Activated naive CD8-positive, alpha-beta T cell treated with anti-CD3 and anti-CD28 coated beads, Interleukin-2, amount 50 U/mL, for 16 hours (primary cell): ENCODE measurements at places on chromosomes 13 and 19.

- DNase-seq = no peak
Observed at GRCh38 chr19:51020988-51021651, 1.6 kb upstream of the KLK10 start.

DNA sequence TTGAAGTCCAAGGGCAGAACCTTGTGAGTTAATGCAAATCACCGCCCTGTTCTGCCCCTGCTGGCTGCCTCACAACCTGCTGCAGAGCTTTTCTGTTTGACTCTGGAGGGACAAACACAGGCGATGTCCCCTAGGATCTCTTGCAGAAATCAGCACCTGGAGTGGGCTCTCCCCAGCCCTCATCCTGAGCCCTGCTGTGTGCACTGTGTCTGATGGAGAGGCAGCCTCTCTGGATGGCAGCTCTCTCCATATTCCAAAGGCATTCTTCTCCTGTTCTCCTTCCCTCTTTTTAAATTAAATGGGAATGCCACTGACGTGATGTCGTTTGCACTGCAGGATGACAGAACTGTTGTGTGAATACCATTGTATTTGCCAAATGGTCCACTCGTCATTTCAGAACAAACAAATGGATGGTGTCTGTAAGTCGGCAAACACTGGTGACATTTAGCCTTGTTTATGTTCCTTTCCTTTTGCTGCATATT, 184.1 kb downstream of the ZNF536 start:
- DNase-seq = no peak

DNA sequence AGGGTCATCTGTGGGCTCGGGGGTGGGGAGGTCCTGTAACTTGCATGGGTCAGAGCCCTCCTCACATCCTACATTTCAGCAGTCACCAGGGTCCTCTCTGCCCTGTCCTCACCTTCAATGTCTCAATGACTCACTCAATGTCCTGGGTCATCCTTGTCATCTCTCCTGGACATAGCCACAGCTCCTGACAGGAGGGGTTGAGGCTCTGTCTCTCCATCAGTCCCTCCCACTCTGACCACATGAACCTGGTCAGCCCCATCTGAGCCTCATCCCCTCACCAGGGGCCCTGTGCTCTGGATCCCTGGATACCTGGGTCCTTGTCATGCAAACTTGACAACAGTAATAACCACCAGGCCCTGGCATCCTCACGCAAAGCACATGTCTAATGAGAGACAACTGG, 13.4 kb downstream of the CEACAM21 start:
- DNase-seq = no peak

GRCh38 chr19:40231057-40231456, 4.6 kb upstream of the CCNP start:
- no peak for DNase-seq

- DNase-seq = no peak
Observed at GRCh38 chr13:76292726-76293125, 593.5 kb downstream of the KCTD12 start.

GRCh38 chr13:73991884-73992283, 142.3 kb downstream of the KLF12 start:
- no peak for DNase-seq

DNA sequence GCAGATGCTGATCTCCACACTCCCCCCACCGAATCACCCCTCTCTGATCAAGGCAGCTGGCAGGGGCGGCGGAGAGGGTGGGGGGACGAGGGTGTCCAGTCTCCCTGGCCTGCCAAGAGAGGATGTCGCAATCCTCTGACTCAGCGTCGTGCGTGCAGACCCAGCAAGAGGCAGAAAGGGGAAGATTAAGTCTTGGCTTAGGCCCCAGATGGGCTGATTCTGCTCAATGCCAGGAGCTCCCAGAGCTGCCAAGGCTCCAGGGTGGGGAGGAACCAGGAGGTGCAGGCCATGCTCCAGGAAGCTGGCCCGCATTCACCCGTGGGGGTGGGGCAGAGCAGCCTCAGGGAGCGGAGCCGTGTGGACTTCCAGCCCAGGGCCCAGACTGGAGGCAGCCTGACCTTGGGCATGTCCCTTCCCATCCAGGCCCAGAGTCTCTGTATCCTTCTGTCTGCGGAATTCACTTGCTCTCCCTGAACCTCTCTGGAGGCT, 6.6 kb upstream of the BCL3 start:
- DNase-seq = no peak

DNA sequence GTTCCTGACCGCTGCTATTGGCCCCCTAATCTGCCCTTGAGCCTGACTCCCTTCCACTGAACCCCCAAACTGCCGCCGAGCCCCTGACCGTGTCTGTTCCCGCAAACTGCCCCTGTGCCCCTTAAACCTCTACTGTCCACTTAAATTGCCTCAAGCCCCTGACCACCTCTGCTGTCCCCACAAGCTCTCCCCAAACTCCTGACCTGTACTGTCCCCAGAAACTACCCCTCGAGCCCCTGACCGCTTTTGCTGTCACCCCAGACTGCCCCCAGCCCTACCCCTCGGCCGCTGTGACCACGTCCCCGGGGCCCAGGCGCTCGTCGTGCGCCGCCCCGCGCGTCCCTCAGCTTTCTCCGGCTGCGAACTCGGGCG, 382 bp downstream of the ZNF77 start:
- DNase-seq = no peak

- no peak for DNase-seq
Observed at GRCh38 chr13:31380715-31381114, 180.9 kb downstream of the B3GLCT start.

DNA sequence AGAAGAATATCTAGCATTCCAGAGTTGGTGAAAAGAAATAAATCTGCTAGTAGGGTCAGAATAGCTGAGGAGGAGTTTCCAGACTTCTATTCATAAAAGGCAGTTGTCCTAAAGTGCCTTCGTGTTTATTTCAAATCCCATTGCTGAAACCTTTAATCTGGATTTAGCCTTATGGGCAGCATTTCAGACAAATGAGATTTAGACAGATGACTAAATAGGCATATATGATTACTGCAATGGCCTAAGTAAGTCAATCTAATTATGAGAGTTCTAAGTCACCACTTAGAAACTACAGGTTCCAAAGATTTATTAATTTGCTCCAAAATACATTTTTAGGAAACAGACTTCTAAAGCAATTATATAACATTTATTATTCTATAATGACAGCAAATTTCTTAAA, 368.7 kb downstream of the LIG4 start:
- no peak for DNase-seq

DNA sequence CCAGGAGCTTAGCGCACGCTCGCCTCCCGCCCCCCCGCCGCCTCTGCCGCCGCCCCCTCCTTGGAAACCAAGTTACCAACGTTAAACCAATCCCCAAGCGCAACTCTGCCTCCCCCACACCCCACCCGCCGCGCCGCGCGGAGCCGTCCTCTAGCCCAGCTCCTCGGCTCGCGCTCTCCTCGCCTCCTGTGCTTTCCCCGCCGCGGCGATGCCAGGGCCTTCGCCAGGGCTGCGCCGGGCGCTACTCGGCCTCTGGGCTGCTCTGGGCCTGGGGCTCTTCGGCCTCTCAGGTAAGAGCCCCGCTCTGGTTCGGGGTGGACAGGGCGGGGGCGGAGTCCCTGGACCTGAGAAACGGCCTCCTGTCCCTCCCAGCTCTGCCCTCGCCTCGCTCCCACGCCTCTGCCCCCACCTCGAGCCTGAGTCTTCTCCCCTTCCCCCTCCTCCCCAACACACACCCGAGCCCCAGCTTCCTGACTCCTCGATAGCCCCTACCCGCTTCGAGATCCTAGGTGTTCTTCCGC, at the start of gene ICAM5:
ICAM5 (plus strand) TSS at position 117 of the 521 bp plus-strand sequence; CDS start at position 209, 92 bp downstream.
- DNase-seq = no peak

GRCh38 chr19:19406878-19407632, 1.6 kb downstream of the GATAD2A start:
- DNase-seq = no peak

GRCh38 chr13:29888306-29888705, 37.9 kb upstream of the UBL3 start:
- no peak for DNase-seq

DNA sequence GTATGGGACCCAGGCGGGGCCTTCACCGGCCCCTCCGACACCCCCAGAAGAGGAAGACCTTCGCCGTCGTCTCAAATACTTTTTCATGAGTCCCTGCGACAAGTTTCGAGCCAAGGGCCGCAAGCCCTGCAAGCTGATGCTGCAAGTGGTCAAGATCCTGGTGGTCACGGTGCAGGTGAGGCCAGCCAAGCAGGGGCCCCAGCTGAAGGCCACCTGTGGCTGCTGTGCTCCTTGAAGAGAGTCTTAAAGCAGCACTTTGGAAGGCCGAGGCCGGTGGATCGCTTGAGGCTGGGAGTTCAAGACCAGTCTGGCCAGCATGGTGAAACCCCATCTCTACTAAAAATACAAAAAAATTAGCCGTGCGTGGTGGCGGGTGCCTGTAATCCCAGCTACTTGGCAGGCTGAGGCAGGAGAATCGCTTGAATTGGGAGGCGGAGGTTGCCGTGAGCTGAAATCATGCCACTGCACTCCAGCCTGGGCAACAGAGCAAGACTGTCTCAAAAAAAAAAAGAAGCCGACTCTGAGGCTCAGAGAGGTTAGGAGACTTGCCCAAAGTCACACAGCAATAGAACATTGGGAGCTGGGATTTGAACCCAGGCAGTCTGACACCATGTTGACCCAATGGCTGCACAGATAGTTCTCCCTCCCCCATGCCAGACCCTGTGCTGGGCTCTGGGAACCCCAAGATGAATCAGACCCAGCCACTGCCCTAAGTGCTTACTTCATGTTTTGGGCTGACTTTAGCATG, 2.7 kb downstream of the MCOLN1 start:
- no peak for DNase-seq

DNA sequence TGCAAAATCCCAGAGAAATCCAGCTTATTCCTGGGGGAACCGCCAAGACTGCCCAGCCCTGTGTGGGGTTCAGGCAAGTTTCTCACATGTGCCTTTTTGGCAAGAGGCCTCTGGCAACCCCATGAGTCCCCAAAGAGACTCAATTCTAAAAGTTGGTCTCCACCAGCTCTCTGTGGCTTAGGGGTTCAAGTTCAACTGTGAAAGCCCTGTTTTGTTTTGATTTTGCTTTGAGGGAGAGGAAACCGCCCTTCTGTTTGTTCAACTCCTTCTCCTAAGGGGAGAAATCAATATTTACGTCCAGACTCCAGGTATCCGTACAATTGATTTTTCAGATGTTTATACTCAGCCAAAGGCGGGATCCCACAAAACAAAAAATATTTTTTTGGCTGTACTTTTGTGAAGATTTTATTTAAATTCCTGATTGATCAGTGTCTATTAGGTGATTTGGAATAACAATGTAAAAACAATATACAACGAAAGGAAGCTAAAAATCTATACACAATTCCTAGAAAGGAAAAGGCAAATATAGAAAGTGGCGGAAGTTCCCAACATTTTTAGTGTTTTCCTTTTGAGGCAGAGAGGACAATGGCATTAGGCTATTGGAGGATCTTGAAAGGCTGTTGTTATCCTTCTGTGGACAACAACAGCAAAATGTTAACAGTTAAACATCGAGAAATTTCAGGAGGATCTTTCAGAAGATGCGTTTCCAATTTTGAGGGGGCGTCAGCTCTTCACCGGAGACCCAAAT, 583 bp upstream of the LDLR start:
- no peak for DNase-seq

DNA sequence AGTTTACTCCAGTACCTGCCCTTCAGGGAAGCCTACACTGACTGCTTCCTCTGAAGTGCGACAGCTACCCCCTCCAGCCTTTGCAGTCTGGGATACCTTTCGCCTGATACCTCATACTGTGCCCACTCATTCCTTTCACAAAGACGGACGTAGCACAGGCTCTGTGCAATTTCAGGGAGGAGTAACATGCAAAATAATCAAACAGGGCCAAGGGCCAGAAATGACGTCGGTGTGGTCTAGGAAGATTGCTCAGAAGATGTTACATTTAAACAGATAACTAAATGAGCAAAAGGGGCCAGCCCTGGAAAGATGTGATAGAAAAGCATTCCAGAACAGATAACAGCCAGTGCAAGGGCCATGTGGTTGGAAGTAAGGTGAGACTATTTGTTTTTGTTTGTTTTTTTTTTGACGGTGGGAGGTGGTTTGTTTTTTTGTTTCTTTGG, 6.6 kb upstream of the DDX39A start:
- DNase-seq = no peak

DNA sequence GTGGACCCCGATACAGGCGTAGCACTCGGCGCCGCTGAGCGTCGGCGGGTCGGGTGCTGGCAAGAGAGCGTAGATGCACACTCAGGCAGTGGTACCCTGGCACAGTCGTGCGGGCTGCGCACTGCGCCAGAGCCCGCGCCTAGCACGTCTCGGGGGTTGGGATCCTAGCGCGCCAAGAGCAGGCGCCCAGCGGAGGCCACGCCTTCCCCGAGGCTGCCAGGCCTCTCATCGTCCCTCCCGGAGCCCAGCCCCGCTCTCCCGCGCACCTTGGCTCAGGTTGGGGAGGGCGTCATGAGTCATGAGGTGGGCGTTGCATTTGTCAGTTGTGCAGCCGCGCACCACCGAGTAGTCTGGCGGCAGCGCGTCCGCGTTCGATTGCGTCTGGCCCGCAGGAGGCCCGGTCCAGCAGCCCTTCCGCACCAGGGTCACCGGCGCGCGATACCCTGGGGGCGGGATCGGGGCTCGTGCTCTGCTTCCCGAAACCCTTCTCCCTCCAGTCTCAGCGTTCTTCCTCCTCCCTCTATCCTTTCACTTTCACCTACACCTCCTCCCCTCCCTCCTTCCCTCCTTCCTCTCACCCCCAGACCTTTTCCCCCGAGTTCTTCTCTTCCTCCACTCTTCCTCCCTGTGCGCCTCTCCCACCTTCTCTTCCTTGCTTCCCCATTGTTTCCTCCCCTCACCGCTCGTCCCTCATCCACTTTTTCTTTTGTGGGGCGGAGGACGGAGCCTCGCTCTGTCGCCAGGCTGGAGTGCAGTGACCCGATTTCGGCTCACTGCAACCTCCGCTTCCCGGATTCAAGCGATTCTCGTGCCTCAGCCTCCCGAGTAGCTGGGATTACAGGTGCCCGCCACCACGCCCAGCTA, 3.5 kb downstream of the LYPD5 start:
- DNase-seq = peak; percentile 47

GRCh38 chr19:4694211-4694987, 24.3 kb upstream of the MYDGF start:
- DNase-seq = no peak

DNA sequence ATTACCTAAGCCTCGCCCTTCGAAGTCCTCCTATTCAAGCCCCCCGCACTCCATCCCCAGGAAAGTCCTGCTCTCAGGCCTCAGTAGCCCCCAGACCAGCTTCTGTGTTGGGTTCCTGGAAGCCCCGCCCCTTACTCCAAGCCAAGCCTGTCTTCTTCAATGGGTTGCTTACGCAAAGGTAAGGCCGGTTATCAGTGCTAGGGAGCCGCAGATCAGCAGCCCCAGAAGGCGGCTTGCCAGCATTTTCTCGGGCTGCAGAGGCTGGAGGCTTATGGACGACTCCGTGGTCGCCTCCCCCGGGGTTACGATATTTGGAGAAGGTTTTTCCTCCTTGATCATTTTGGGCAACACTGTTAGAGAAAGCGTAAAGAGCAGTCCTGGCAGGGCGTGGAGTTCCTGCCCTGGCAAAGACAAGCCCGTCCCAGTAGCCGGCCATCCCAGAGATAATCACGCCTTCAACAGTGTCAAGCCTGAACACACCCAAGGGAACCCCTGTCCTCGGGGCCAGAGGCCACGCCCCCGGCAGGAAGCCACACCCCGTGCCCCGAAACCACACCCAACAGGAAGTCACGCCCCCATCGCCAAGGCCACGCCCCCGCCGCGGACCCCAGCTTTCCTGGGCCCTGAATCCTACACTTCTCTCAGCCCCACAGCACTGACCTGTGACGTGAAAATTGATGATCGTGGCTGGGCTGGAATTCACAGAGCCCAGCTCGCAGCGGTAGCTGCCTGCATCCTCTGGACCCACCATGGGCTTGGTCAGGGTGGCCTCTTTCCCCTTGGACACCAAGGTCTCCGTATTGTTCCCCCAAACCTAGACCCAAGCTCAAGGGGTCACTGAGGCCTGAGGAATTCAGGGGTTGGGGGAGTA, 954 bp upstream of the RASIP1 start:
- no peak for DNase-seq

GRCh38 chr13:24511019-24511815, 1.4 kb downstream of the PARP4 start:
- DNase-seq = peak; percentile 25
